ENCODE measurements at places on chromosomes 2 and 18.
A peak's percentile ranks its signal among the peaks of the same experiment; 100 is the strongest.

- peak; percentile 78 for DNase-seq
These were observed at the start of the genes FAM228B and PFN4 for GRCh38 chr2:24123195-24123921. TSS of gene FAM228B (plus strand) at chr2:24123469. CDS start at chr2:24124362, 893 bp downstream. TSS of gene PFN4 (minus strand) at chr2:24123334. CDS start at chr2:24122535, 799 bp downstream.

GRCh38 chr18:3084206-3084605 is 71.3 kb upstream of the LPIN2 start:
- DNase-seq = no peak

DNA sequence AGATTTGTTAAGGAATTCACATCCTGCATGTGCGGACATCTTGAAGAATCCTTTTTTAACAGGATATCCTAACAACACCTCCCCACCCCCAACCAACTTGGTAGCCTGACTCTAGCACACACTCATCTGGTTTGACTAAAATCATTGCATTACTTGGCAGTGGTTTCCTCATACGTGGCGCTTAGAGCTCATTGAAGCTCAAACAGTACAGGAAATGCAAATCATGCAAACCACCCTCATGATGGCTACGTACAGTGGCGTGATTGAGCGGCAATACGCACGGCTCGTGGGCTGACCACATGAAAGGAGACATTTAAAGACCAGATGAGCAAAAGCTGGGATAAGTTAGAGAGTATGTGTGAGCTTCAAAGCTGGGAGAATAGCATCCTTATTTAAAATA is 336.2 kb downstream of the ZEB2 start:
- DNase-seq = peak; percentile 75

DNA sequence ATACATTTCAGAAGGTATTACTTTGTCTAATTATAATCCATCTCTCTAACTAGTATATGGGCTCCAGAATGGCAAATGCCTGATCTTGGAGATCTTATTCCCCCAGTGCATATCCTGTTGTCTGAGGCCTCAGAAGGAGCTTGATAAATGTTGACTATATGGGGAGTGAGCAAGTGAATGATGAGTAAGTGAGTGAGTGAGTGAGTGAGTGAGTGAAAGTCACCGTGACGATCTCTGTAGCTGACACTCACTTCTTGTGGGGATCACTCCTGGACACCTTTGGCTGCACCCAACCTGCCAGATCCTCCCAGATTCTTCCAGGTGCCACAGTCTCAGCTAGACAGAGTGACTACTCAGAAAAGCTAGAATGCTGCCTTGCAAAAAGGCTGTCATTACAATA is 2.8 kb downstream of the XDH start:
- DNase-seq = no peak

- no peak for DNase-seq
These were observed 132.2 kb upstream of the ZFP36L2 start for GRCh38 chr2:43358410-43359201.

GRCh38 chr2:235334179-235334578 is 159.7 kb upstream of the AGAP1 start:
- DNase-seq = no peak

- DNase-seq = no peak
These were observed 817.8 kb upstream of the FAM98A start for GRCh38 chr2:34416856-34417255.
